ENCODE measurements at places on chromosomes 3 and 15.

DNA sequence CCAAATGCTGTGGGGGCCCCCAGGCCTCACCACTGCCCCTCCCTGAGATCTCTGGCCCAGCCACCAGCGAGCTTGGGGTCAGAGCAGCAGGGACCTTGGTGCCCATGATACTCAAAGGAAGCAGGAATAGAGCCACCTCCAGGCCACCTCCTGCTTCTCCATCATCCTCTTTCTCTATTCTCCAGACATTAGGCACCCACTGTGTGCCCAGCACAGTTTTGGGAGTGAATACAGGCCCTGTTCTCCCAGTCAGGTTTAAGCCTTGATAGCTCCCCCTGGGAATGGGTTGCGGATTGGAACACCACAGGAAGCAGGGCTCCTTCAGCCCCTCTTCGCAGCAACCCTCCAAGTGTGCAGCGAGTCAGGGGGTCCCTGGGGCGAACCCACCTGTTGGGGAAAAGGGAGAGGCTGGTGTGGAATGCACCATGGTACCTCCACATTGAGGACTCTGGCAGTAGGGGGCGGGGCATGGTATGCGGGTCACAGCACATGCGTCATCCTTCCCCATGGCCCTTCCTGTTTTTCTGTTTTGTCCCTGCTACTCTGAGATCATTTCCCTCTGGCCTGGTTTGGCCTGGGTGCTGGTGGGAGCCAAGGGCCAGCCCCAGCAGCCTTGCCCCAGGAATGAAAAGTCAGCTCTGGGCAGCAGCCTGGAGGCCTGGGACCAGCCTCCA, 14.2 kb upstream of the SEMA3B start:
- no peak for DNase-seq

- DNase-seq = peak; percentile 79
Measured at GRCh38 chr3:138781012-138781470, 53.7 kb downstream of the PIK3CB start.

DNA sequence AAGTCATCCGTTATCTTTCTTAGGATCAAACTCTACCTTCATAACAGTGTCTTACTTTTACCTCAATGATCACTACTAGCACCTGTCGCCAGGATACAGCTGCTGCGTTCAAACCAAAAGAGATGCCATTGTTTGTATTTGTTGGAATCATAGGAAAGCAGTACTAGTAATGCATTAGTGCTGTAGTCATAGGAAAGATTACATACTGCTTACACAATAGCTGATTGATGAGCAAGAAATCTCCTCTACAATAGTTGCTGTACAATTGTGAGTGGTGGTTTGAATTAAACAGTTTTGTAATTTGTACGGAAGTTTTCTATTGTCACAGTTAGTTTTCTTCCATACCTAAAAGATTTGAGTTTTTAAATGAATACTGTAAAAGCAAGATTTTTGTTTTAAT, 21.4 kb downstream of the ACAP2 start:
- DNase-seq = no peak

DNA sequence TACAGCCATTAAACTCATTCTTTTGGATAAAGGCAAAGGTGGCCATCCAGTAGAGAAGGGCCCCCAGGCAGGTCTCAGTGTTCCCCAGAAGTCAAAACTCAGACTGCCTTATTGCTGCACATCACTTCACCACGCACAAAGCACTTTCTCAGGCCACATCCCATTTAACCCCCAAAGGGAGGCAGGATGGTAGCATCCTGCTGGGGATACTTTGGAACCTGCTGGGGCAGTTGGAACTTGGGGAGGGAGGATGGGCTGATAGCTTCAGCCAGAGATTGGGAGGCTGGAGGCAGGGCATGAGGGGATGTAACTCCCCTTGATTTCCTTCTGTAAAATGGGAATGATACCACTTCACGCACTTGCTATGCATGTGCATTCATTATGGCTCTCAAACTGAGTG, 5.0 kb downstream of the ITPKA start:
- no peak for DNase-seq

GRCh38 chr15:51425517-51426040, 84.1 kb downstream of the GLDN start:
- DNase-seq = no peak

- DNase-seq = no peak
Measured at GRCh38 chr15:43465100-43465499, 27.9 kb downstream of the TP53BP1 start.

GRCh38 chr3:168859574-168859973, 763.9 kb upstream of the GOLIM4 start:
- no peak for DNase-seq

DNA sequence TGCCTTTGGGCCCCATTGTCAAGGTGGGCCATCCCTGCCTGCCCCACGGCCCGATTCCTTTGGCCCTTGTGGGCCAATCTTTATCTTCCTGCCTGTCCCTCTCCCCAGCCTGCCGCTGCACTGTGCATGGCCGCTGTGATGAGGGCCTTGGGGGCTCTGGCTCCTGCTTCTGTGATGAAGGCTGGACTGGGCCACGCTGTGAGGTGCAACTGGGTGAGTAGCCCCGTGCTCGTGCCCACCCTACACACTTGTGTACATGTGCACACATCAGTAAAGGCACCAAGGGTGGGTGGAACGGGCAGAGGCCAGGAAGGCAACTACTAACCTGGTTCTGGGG, 12.2 kb downstream of the NT5DC2 start:
- no peak for DNase-seq

DNA sequence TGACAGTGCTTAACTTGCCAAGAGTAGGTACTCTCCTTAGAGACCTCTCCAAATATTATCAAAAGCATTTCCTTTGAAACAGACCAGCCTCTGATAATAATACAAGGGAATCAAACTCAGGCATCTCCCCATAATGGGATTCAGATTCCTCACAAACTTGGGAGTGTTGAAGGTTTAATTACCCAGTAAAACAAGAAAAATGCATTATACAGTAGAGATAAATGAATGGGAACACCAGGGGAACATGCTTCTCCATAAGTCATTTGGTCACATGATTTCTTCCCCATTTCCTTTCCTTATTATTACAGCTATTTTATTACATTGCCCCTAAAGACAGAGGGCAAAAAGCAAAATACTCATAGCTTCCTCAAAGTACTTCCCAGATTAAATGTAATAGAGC, 325.0 kb upstream of the CDIN1 start:
- DNase-seq = no peak

DNA sequence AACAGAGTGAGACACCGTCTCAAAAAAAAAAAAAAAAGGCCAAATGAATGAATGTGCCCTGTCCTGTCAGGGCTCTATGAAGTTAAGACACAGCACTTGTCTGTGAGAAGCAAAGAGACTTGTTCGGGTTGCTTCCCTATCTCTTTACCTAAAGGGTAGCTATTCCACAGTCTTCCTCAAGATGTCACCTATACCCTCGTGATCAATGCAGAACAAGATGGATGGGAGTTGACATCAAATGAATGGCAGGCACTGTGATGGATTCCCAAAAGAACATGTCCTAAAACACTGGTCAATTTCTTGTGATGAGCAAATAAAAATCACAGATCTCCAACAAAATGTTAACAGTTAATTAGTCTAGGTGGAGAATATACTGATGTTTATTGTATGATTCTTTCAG, 9.5 kb downstream of the TADA3 start:
- DNase-seq = peak; percentile 39

DNA sequence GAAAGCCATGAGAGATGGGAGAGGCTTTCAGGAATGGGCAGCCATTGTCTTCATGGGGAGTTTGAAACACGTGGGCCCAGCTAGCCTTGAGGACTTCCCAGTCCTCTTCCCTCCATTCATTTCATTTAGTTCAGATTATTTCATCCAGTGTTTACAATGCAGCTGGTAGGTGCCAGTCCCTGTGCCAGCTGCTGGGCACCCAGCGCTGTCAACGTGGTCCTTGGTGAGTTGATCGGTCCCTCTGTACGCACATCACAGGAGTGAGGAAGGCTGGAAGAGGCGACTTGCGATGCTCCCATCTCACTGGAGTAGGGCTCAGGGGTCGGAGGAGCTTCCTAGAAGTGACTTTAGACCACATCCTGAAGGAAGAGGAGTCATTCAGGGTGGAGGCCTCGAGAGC, 206.4 kb upstream of the BHLHE40 start:
- no peak for DNase-seq

GRCh38 chr15:69853544-69853951, 244.2 kb downstream of the TLE3 start:
- DNase-seq = no peak

GRCh38 chr3:171804618-171805389, 5.5 kb downstream of the PLD1 start:
- no peak for DNase-seq

DNA sequence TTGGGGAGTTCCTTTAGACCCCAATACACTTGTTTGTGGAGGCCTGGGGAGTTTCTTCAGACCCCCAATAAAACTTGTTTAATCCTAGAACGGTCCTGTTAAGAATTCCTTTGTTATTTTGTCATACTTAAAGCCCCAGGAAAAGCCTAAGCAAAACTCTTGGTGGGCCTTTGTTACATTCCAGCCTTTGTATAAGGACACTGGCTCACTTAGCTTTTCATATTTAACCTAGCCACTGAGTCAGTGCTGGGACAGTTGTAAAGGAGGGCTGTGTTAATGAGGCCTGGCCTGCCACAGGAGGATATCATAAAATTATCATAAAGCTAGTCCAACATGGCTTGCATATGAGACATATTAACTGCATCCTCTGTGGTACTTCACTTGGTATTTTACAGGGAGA, 760.1 kb downstream of the ZNF385D start:
- no peak for DNase-seq

GRCh38 chr15:79522656-79523055, 90.5 kb downstream of the MINAR1 start:
- no peak for DNase-seq

DNA sequence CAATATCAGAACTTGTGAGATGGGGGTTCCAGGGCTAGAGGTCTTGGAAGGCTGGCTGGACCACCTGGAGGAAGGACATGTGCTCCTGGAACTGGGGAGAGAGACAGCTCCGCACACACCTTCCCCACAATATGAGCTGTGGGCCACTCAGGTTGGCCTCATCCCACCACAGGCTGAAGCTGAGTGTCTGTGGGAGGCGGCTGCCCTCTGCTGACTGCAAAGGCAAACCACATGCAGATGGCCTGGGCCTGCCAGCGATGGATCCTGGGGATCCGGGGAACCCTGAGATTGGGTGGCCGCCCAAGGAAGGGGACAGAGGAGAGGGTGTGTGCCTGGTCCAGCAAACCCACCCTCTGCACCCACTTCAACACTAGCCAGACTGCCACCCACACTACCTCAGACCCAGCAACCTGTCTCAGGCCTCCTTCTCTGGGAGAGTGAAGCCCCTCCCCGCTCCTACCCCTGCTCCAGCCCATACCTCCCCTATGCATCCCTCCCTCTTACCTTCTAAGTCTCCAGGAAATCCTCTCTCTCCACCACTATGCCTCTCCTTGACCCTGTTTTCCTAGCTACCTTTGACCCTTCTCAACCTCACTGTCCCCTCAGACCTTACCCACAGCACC, 44.8 kb downstream of the CYP11A1 start:
- peak; percentile 59 for DNase-seq

DNA sequence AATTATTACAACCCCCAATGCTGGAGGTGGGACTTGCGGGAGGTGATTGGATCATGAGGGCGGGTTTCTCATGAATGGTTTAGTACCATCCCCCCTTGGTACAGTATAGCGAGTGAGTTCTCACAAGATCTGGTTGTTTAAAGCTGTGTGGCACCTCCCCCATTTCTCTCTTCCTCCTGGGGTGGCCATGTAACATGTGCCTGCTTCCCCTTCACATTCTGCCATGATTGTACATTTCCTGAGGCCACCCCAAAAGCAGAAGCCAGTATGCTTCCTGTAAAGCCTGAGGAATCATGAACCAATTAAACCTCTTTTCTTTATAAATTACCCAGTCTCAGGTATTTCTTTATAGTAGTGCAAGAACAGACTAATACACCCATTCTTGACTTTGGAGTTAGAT, 20.3 kb upstream of the PROK2 start:
- DNase-seq = no peak
